ENCODE measurements at places on chromosomes 4 and X.
A peak's percentile ranks its signal among the peaks of the same experiment; 100 is the strongest.

GRCh38 chr4:8516061-8516573, 64.1 kb upstream of the GPR78 start:
- DNase-seq = no peak

DNA sequence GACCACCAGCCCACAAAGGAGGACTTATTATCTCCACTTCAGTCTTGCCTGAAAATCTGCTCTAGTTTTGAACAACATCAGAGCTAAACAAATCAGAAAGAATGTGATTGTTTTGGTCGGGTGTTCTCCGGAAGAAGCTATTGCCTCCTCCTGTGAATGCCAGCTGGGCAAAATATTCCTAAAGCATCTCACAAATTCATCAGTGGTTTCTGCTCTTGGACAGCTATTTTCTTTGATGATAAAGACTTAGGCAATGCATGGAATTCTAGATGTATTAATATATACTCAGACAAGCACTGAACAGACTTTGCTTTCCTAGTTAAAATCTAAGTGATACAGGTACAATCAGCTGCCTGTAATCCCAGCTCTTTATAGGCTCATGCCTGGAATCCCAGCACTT, 71.8 kb downstream of the ASMT start:
- DNase-seq = peak; percentile 7

DNA sequence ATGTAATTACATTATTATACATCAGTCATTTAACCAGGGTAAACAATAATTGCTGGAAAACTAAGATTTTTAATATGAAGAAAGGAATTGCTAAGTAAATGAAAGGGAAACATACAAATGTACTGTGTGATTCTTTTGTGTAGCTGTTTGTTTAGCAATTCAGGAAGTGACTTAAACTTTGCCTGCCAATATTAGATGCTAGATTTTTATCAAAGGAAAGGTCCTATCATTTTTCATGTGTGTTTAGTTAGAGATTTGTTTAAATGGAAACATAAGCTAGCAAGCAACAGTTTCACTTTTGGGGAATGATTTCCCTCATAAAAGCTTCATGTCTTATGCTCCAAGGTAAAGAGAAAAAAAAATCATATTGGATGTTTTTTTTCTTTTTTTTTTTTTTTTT, 95.1 kb upstream of the LIMCH1 start:
- DNase-seq = no peak

DNA sequence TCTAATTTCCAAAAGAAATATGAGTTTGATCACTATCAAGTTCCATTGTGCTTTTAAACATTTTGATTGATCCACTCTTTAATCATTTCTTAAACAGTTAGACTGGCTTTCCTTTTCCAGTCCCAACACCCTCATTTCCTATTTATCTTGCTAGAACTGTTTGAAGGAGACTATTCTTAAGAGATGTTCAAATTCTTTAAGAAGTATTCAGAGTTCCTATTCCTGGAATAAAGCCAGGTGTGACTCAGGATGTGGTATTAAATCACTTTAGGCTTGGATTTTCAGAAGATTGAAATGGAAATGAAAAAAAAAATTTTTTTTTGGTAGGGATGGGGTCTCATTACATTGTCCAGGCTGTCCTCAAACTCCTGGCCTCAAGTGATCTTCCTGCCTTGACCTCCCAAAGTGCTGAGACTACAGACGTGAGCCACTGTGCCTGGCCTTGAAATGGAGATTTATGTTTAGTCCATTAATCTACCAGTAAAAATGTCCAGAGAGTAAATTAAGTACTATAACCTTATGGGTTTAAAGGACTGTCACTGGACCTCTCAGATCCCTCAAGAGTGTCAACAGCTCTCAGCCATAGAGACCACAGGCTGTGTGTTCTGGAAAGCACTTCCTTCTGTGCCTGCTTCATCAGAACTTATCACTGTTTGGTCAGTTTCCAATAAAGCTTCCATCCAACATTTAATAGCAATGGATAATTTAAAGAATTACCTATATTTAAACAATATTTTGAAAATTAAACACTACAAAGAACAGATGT, 90.7 kb downstream of the CDS1 start:
- peak; percentile 72 for DNase-seq

DNA sequence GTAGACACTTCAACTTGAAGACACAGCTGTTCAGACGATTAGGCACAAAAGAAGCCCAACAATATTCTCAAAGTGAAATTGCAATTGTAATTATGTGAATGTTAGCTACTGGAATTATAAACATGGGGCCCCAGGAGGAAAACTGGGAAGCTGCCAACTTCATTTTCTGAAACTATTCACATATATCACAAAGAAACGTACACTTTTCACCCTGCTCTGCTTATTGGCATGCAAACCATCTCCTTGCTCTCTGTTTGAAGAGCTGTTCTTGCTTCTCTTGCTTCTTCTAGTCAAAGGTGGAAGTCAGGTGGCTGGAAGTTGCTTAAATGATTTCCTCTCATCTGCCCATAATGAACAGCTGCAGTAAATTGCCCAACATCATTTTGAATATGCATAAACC, 320.1 kb downstream of the CFAP299 start:
- no peak for DNase-seq

DNA sequence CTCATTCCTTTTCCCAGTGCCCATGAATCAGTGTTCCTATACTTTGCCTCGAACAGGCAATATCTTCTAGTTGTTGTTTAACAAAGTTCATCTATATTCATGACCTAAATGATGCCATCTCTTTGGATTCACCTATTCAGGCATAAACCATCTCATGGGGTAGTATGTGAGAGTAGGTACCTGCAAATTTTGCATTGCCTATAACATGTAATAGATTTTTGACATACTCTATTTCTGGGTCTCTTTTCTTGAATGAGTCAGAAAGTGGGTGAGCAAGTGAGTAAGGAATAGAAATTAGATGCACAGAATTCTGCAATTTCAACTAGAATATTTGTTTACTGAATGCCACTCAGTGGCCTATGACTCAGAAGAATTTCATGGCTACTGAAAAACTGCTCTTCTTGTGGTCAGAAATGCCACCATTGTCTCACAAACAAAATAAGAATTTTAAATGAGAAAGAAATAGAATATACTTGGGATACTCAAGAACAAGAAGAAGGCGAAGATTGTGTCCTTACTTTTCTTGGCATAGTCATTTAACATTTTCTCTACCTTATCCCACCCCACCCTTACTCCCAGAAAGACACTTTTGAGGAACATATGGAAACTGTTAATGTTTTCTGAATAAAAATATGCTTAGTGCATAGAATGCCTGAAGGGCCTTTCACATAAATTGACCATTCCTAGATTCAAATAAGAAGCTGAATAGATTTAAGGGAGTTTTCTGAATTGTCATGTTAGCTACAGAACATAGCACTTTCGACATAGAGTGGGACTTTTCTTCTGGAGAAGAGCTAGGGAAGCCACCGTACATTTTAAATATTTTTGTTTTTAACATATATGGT, 86.8 kb downstream of the HHIP start:
- no peak for DNase-seq

GRCh38 chr4:7666011-7666410, 231.3 kb upstream of the PSAPL1 start:
- DNase-seq = no peak

DNA sequence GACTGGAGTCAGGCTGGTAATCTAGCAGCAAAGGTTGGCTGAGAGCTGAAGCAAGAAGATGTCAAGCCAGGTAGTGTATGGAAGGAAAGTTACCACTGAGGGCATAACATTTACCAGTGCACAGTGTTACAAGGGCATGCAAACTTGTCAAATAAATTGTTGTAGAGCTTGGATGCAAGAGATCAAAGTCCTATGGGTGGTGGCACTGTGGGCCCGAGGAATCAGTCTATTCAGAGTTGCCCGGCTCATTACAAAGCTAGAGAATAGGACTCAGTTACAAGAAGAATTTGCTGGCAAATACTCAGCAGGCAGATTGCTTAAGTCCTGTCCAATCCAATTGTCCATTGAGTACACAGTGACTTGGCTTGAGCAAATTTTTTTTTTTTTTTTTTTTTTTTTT, 2043.8 kb downstream of the ARAP2 start:
- no peak for DNase-seq

DNA sequence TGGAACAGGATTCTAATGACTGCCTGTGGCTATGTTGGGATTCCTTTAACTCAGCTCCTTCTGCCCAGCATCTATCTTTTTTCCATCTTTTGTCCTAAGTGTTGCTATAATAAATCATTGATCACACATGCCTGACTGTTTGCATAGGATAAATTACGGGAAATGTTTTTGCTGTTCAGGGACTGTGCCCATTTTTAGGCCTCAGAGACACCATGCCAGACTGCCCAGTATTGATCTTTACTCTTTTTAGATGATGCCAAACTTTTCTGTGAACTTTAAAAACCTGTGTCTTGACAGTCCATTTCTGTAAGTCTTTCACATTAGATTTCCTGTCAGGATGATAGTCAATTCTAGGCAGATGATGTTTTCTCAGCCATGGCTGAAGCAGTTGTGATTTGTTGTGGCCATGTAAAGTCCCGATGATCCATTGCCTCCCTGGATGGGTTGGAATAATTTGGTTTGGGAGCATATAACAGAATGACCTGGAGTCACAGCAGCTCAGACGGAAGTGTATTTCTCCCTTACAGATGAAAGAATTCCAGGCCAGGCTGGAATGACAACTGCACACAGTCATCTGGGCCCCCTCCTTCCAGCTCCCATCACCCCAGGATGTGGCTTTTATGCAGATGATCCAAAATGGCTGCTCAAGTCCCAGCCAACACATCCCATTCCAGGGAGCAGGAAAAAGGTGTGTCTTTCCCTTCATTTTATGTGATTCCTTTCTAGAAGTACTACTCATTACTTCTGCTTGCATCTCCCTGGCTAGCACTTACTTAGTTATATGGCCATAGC, 3.4 kb downstream of the HTT-AS start:
- DNase-seq = peak; percentile 32

DNA sequence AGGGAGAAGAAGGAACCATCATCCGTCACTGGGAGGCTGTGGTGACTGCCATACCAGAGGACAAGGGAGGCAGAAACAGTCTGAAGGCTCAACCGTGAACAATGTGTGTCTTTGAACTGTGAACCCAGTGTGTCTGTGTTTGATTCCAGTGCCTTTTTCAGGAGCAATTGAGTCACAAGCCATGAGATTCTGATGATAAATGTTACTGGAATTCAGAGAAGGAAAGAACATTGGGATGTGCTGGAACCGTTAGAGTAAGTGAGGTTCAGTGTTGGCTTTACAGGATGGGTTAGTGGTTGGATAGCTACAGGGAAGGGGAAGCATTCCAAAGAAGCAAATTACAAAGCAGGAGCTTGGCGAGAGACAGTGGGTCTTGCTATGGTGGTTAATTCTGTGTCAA, 464.4 kb downstream of the TRIML1 start:
- DNase-seq = no peak

DNA sequence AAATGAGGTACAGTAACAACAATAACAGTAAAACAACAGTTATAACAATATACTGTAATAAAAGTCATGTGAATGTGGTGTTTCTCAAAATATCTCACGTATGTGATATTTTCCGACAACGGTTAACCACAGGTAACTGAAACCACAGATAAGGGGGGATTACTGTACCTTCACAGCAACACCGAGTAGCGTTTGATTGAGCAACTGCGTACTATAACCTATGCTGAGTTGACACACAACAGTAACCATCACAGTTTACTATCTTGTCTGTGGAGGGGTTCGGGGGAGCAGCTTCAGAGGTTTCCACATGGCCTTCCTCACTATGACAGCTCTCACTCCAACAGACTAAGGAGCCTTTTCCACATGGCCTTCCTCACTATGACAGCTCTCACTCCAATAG, 13.4 kb downstream of the RBMX2 start:
- DNase-seq = no peak

DNA sequence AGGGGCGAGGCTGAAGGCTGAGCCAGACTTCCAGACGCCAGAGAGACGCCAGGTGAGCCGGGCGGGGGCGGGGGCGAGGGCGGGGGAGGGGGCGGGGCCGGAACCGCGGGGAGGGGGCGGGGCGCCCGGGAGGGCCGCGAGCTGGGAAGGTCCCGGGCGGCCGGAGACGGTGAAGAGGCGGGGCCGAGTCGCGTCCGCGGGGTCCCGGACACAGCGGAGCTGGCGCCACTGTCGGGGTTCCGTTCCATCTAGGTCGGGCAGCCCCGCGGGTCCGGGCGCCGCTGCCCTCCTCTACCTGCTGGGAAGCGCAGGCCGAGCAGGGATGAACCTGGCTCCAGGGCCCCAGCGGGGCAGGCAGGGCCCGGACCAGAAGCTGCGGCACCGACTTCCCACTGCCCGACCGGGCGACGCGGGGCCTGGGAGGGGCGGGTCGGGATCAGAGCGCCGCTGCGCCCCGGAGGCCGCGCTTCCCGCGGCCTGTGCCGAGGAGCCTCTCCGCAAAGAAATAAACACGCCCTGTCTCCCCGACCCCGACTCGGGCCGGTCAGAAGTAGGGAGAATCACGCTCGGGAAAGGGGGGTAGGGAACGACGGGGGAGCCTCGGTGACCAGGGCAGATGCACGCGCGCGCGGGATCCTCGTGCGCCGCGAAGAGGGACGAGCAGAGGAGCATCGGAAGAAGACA, 10.6 kb downstream of the HMX1 start:
- no peak for DNase-seq

GRCh38 chr4:123599061-123599919, 202.7 kb downstream of the SPRY1 start:
- DNase-seq = no peak

DNA sequence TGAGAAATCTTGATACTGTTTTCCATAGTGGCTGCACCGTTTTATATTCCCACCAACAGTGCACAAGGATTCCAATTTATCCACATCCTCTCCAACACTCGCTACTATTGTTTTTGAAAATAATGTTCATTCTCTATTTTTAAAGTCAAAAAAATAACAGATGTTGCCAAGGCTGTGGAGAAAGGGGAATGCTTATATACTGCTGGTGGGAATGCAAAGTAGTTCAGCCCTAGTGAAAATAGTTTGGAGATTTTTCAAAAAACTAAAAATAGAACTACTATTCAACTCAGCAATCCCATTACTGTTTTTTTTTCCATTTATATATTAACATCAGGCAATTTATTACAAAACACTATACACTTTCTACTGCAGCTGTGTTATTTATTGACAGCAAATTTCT, 208.7 kb downstream of the CBLL2 start:
- DNase-seq = no peak

GRCh38 chr4:179268791-179269190, 1826.6 kb upstream of the AGA start:
- no peak for DNase-seq

- DNase-seq = no peak
These were observed 178.0 kb downstream of the MGST2 start for GRCh38 chr4:139843641-139844040.

DNA sequence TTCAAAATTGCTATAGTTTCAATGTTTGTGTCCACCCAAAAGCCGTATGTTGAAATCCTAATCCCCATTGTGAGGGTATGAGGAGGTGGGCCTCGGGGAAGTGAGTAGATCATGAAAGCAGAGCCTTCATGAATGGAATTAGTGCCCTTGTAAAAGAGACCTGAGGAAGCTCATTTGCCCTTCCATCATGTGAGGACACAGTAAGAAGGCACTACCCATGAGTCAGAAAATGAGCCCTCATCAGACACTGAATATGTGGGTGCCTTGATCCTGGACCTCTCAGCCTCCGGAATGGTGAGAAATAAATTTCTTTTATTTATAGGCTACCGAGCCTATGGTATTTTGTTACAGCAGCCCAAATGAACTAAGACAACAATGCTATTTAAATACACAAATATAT, 57.7 kb upstream of the EFHC2 start:
- no peak for DNase-seq

- peak; percentile 43 for DNase-seq
These were observed 22.1 kb downstream of the YIPF7 start for GRCh38 chr4:44629280-44629866.

- DNase-seq = no peak
These were observed 143.4 kb upstream of the NWD2 start for GRCh38 chr4:37101182-37101581.
